Fibroblast of the aortic adventitia (primary cell): ENCODE measurements at places on chromosomes 3 and 15. TPM values are rescaled to one million over a fixed set of nuclear protein-coding genes. Genes with fewer than 3 reads are reported as not detected.

Gene GP9
- total RNA-seq: not detected in 2 replicates

GRCh38 chr15:57307527-57308169, 68.7 kb upstream of the CGNL1 start:
- no peak for DNase-seq

Gene FGF12
- 0.08 and 0.36 TPM in 2 replicates for total RNA-seq

GRCh38 chr15:101148881-101149664, 102.8 kb downstream of the CHSY1 start:
- no peak for DNase-seq

GRCh38 chr15:63983061-63983711, 63.1 kb downstream of the DAPK2 start:
- no peak for DNase-seq

DNA sequence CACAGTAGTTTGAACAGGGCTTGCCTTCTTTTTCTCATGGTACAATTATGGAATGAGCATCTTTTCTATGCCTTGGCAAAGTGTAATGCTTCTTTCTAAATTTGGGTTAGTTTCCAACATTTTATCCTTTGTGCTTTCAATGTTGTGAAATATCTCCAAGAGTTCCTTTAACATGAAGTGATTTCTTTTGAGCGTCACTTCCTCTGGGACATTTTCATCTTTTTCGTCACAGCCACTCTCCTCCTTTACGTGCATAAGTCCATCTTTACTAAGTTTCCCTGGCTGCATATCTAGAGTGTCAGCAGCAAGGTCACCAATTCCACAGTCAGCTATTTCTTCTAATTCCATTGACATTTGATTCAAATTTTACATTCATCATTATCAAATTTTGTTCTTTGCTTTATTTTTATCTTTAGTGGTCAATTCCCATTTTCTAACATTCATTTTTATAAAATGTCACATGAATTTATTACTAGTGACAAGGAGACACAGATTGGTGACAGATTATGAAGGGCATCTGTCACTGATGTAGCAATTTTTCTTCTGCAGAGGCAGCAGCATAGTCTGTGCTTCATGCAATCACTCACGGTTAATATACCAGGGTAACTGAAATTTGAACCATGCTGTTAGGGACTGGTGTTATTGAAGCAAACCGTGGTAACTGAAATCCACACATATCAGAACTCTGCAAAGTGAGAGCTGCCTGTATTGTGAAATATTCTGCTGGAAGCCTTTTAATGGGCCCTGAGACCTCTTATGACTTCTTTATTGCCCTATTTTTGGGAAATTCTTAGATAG, 126.5 kb upstream of the THBS1 start:
- DNase-seq: peak; percentile 93

DNA sequence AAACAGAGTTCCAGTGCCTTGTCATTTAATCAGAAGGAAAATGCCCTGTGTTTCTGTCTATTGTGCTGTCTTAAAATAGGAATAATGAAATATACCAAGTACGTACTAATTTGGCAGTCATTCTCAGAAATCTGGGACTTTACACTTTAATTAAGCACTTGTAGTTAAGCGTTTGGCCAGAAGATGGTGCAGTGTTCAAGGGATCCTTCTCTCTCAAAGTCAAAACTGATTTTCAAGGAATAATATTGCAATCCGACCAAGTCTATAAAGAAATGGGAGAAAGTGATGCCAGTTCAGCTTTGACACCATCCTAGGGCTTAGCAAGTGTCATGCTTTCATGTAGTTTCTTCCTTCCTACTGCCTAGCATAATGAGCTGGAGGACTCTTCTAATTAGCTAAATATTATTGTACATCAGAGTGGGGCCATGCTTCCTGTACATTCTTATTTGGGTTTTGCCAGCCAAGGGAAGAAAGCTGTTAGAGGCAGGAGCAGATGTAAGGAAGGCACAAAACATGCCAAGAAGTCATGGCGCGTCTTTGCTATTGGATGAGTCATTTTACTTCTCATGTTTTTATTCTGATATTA, 64.8 kb downstream of the SAMMSON start:
- DNase-seq: peak; percentile 59

Gene SLC12A8
- 13.4 and 15.5 TPM in 2 replicates for total RNA-seq

- no peak for DNase-seq
Observed at GRCh38 chr3:187889601-187890404, 144.5 kb upstream of the BCL6 start.

GRCh38 chr3:50408443-50408944, 49.2 kb upstream of the TMEM115 start:
- no peak for DNase-seq

Gene CLDN18
- not detected in 2 replicates for total RNA-seq

- peak; percentile 37 for DNase-seq
Observed at GRCh38 chr3:11390411-11391131, 118.4 kb downstream of the ATG7 start.

Gene CA12
- 21.5 and 174 TPM in 2 replicates for total RNA-seq

DNA sequence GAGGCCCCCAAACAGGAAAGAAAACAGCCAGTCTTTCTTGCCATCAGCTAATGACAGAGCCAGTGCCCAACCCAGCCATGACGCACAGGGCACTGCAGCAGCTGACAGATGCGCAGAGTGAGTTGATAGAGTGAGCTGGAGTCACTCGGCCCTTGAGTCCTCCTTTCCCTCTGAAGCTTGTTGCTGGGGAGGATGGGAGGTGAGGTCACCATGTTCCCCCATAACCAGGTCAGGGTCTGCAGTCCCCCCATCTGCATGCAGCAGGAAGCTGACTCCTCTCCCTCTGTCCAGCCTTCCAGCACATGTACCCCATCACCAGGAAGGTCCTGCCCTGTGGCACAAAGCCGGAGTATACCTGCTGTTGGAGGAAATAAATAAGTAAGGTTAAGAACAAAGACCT, 174.6 kb downstream of the ABHD5 start:
- DNase-seq: no peak

DNA sequence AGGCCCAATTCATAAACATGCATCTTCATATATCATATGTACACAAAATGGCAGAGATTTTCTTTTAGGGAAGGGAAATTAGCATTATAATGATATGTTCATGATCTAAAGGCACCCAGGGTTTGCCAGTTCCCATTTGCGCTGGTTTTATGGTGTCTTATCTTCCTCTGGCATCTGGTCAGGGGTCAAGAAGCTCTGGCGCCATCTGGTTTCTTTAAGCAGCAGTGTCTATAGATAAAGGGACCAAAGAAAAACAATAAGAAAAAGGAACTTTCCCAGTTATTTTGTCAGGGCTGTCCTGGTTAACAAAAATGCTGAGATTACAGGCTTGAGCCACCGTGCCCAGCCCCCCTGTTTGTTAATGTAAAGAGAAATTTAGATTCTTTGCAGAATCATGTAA, 3.3 kb upstream of the DCP1A start:
- DNase-seq: peak; percentile 59

DNA sequence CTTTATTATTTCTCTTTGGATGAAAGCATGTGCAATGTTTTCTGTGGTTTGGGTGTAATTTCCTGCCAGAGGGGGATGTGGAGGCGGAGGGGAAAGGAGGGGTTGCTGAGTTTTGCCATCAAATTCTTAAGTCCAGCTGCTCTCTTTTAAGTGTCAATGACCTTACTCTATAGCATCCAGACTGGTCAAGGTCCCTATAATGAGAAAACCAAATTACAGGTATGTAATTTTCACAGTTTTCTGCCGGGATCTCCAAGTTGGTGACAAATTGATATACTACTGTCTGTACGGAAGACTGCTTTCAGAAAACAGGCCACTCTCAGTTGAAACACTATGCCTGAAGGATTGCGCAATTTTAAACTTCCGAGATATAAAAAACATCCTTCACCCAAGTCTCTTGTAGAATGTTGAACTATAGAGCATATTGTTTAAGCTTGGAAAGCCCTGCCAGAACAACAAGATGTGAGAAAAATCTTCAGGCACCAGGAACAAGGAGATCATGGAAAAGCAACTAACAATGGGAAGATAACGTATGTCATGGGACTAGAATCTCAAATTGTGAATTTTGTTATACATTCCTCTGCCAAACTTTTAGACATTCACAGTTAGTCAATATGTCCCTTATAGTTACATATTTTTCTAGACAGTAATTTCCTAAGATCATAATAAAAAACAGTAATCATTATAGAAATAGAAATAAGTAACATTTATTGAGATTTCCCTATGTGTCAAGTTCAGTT, 300.7 kb upstream of the SATB1 start:
- DNase-seq: no peak

- DNase-seq: no peak
Observed at GRCh38 chr3:11168881-11169805, 14.8 kb downstream of the HRH1 start.

DNA sequence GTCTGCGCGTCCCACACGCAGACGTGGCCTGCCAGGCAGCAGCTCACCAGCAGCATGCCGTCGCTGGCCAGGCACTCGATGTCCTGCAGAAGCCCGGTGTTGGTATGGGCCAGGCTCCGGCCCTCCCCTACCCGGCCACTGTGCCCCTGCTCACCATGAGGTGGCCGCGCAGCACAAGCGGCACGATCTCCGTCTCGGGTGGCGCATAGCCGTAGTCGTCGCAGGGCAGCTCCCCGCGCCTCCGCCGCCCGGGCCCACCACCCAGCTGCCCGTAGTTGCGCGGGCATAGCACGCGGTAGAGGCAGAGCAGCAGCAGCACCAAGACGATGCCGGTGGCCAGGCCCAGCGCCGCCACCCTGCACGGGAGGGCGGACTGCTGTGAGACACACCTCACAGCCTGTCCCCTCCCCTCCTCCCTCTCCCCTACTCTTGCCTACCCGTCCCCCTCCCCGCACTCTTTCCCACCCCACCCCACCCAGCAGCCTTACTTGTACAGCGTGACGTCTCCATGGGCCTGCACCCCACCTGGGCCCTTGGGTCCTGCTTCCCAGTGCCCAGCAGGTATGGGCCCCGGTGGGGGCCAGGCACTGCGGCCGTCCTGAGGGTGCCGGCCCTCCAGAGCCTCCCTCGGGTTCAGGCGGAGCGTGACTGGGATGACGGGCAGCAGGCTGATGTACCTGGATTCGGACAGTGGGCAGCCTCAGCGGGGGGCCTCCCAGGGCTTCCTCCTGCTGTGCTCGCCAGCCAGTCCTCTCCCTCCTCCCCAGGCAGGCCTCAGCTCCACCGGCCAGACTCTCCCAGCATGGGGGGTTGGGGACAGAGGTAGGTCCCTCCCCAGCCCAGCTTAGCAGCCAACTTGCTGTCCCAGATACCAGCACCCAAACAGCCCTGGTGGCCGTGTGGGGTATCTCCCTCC, 37.6 kb downstream of the PTPN23 start:
- no peak for DNase-seq
